ENCODE measurements at places on chromosomes 11 and 22. TPM values are rescaled to one million over a fixed set of nuclear protein-coding genes. Genes with fewer than 3 reads are reported as not detected.

The GAL3ST3 gene
- 0.20 TPM for total RNA-seq

The SF3A1 gene
- 98.6 TPM for total RNA-seq

The FADS2 gene
- total RNA-seq = 1.7 TPM

The KRTAP5-2 gene
- not detected for total RNA-seq

The HEPHL1 gene
- total RNA-seq = not detected

The TSGA10IP gene
- not detected for total RNA-seq

The LAMTOR1 gene
- total RNA-seq = 33.3 TPM

GRCh38 chr11:119324189-119324588 lies 7.3 kb upstream of the MCAM start:
- no peak overlapping the region for H3K27ac ChIP-seq
- no peaks in the 10 kb centered on the region for H3K36me3 ChIP-seq

DNA sequence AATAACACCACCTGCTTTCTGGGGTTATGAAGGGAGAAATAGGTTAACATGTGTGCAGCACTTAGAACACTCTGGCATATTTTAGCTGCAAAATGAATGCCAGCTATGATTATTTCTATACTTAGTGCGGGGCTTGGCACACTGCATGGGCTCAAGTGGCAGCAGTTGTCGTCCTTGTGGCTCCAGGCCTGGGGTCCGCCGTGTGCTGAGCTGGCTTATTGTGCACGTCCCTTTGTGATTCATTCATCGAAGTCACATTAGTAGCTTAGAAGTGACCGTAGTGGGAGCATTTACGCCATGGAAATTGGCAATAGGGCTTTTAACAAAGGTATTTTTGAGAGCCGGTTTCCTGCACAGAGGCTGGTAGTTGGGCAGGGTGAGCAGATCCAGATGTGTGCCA lies 4.2 kb downstream of the RASD2 start:
- H3K4me3 ChIP-seq = no peak overlapping the region
- peaks cover 8% of the 10 kb centered on the region for H3K4me1 ChIP-seq
- H3K27ac ChIP-seq = no peak overlapping the region
- H3K27me3 ChIP-seq = no peaks in the 10 kb centered on the region
- no peaks in the 10 kb centered on the region for H3K36me3 ChIP-seq

DNA sequence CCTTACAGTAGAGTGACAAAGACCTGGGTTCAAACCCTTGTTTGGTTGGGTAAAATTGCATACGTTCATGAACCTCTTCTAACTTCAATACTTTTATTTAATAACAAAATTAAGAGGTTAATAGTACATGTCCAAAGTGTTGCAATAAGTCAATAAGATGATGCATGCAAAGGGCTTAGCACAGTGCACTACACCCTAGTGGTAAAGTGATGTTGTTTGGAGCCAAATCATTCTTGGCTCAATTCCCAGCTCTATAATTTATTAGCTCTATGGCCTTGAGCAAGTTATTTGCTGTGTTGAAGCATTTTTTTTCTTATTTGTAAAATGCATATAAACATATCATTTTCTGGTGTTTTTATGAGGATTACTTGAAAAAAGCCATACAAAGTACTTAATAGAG lies 945.3 kb downstream of the LRRC4C start:
- H3K27me3 ChIP-seq = no peaks in the 10 kb centered on the region
- H3K4me1 ChIP-seq = peaks cover 6% of the 10 kb centered on the region
- H3K27ac ChIP-seq = no peak overlapping the region
- H3K36me3 ChIP-seq = no peaks in the 10 kb centered on the region

Measured in pancreas (tissue), 10 donors.